ENCODE measurements at places on chromosomes 16 and 17. TPM values are rescaled to one million over a fixed set of nuclear protein-coding genes. Genes with fewer than 3 reads are reported as not detected.
A peak's percentile ranks its signal among the peaks of the same experiment; 100 is the strongest.

GRCh38 chr17:77227461-77228240, 86.9 kb downstream of the SEC14L1 start:
- DNase-seq = no peak

GRCh38 chr17:56593646-56594319, at the start of gene NOG:
Gene NOG (plus strand): TSS chr17:56593699. CDS start chr17:56594224, 525 bp downstream.
- DNase-seq = peak; percentile 81

GSG1L gene
- total RNA-seq = 1.4 TPM

TLCD3A gene
- total RNA-seq = 15.0 TPM

- DNase-seq = no peak
Observed at GRCh38 chr17:47993964-47994363, 23.1 kb downstream of the CDK5RAP3 start.

GRCh38 chr16:68335175-68335574, 24.4 kb downstream of the PRMT7 start:
- no peak for DNase-seq

AKAP10 gene
- 30.3 TPM for total RNA-seq

DNA sequence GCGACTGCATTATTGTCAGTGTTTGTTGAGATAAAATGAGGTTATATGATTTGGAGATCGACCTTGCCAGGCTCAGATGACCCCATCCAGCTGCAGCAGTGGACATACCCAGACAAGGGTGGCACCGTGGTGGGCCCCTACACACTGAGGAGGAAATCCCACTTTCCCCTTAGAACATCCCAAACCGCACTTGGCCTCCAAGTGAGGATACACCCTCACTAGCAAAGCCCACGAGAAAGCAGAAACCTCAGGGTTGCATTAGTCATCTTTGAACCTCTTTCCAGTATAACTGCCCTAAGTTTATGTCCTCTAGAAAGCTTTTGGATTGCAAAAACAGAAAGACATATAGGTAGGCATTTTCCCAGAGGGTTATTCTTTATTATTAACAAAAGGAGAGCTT, 101.5 kb downstream of the CLEC16A start:
- no peak for DNase-seq

GRCh38 chr16:85528528-85529387, 84.4 kb upstream of the GSE1 start:
- no peak for DNase-seq

OR1A1 gene
- total RNA-seq = not detected

DNA sequence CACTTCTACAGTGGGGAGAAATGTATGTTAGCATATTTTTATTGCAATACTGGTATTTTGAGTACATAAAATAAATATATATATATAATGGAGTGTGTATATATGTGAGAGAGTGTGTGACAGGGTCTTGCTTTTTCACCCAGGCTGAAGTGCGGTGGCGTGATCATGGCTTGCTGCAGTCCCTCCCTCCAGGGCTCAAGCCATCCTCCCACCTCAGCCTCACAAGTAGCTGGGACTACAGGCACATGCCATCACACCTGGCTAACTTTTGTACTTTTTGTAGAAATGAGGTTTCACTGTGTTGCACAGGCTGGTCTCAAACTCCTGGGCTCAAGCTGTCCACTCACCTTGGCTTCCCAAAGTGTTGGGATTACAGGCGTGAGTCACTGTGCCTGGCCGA, 4.1 kb downstream of the CYLD start:
- DNase-seq = no peak

DNA sequence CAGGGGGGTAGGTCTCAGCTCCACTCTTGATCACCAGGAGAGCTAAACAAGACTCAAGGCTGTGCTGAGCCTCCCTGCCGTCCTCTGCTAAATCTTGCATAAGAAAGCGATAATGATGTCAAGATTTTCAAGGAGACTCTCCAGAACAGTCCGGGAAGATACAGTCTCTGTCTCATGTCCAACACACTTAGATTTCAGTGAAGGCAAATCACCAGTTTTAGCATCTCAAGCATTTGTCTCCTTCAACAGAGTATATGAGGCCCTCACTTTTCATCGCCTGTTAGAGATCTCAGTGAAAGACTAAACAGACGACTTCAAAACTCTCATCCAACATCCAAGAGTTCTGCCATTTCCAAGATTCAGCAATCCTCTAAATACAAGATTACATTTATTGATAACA, 13.6 kb downstream of the CDYL2 start:
- no peak for DNase-seq

ZNF213 gene
- 13.3 TPM for total RNA-seq

DNA sequence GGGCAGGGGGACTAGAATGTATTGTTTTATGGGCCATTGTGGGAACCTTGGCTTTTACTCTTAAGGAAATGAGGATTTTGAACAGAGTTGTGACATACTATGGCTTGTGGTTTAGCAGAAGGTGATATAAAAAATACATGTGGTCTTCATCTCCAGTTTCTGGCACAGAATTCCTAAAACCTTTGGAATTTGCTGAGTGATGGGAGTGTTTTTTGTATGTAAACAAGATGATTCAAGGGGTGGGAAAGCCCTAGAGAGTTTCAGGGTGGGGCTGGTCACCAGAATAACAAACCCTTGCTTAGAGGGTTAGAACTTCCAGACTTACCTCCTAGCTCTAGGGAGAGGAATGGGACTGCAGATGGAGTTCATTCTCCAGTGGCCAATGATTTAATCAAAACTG, 316.1 kb downstream of the PHKB start:
- DNase-seq = no peak

GRCh38 chr17:35775039-35775438, 14.4 kb downstream of the C17orf50 start:
- no peak for DNase-seq

DNA sequence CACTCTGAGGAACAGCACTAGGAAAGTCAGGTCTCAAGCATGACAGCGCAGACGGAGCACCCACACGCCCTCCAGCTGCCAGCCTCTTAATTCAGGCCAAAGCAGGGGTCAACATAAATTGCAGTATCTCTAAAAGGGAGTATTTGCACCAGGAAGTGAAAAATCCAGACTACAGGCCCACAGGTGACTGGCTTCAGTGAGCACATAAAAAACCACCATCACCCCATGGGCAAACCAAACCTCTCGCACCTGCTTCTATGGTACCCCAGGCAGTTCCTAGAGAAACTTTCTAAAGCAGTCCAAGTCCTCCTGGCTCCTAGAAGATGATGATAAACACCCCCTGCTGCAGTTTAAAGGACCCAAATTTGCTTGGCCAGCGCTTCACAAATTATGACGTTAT, 129.8 kb downstream of the ZNF423 start:
- DNase-seq = no peak

Data from type B pancreatic cell (in vitro differentiated cells).